Neuronal stem cell (in vitro differentiated cells): ENCODE measurements at places on chromosomes 2 and 18.

- no peak overlapping the region for H3K4me3 ChIP-seq
- no peak overlapping the region for H3K27ac ChIP-seq
- no peaks in the 10 kb centered on the region for H3K36me3 ChIP-seq
Measured at GRCh38 chr2:46574457-46575355, 95.3 kb downstream of the TMEM247 start.

- H3K4me1 ChIP-seq = no peaks in the 10 kb centered on the region
- H3K4me3 ChIP-seq = no peak overlapping the region
- DNase-seq = no peak
- no peaks in the 10 kb centered on the region for H3K36me3 ChIP-seq
- H3K27me3 ChIP-seq = no peaks in the 10 kb centered on the region
Measured at GRCh38 chr18:77177009-77177408, 44.4 kb upstream of the MBP start.

- H3K27me3 ChIP-seq = no peaks in the 10 kb centered on the region
- H3K4me1 ChIP-seq = no peaks in the 10 kb centered on the region
- no peak overlapping the region for H3K4me3 ChIP-seq
- DNase-seq = no peak
Measured at GRCh38 chr2:56739413-56739812, 555.6 kb downstream of the CCDC85A start.

GRCh38 chr18:7028625-7029024 is 89.0 kb downstream of the LAMA1 start:
- peaks cover 97% of the 10 kb centered on the region for H3K36me3 ChIP-seq
- no peak overlapping the region for H3K4me3 ChIP-seq
- no peaks in the 10 kb centered on the region for H3K27me3 ChIP-seq
- no peak overlapping the region for H3K27ac ChIP-seq
- DNase-seq = no peak

- no peak overlapping the region for H3K4me3 ChIP-seq
- H3K4me1 ChIP-seq = no peaks in the 10 kb centered on the region
- no peaks in the 10 kb centered on the region for H3K36me3 ChIP-seq
- no peaks in the 10 kb centered on the region for H3K27me3 ChIP-seq
Measured at GRCh38 chr2:200619279-200619678, 33.5 kb downstream of the AOX1 start.

GRCh38 chr2:217970206-217970605 is 32.6 kb downstream of the TNS1 start:
- H3K4me1 ChIP-seq = peaks cover 4% of the 10 kb centered on the region
- H3K36me3 ChIP-seq = no peaks in the 10 kb centered on the region
- DNase-seq = no peak

DNA sequence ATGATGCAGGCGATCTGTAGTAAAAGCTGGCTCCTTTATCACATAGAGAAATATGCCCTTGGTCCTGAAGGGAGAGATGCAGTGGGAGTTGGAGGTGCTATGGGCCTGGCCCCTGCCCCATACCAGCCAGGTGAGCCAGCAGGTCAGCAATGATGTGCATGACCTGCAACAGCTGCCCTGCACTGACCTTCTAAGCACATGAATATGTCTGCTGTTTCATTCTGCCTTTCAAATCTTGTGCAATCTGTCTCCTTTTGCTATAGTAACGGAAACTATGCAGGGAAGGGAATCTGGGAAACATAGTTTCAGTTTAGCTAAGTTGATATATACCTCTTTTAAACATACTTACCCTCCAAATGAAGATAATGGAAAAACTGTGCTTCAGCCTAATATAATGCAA is 235.2 kb downstream of the TDRD15 start:
- H3K4me1 ChIP-seq = peaks cover 4% of the 10 kb centered on the region
- peak overlapping the region; percentile 68 for H3K4me3 ChIP-seq
- DNase-seq = no peak
- H3K27me3 ChIP-seq = no peaks in the 10 kb centered on the region
- H3K36me3 ChIP-seq = no peaks in the 10 kb centered on the region

DNA sequence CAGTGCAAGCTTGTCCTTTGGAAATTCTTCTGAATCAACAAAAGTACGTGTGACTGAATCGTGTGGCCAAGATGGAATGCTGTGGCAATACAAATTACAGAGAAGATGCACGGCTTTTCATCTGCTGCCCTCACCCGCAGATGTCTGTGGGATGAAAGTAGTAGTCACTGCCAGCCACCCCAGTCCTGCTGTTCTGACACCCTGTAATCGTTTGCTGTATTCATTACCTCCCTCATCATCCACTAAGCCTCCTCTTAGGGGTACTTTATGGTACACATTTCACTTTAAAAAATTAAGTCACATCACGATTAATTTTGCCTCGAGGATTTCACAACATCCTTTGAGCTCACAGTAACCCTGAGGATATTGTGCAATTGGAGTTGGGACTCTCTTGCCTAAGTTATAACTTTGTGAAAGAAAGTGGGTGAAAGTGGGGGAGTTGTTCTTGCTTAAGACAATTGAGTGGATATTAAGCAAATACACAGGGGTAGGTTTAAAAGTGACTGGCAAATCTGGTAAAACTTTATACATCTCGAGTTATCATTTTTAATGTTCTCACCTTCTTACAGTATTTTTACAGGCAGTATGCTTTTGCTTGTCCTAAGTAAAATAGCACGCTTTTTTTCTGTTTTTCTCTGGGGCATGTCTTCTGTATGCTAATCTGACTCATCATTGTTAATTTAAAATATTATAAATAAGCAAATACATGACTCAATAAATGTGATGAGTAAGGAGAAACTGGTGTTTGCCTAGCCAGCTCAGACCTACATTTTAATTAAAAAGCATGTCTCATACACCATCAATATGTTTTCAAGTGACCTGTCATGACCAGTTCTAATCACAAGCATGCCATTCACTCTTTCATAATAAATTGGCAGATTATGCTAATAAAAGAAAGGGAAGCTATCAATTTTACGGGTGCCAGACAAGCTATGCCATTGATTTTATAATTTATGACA is 680.9 kb downstream of the IRS1 start:
- H3K36me3 ChIP-seq = no peaks in the 10 kb centered on the region
- no peak overlapping the region for H3K4me3 ChIP-seq
- no peaks in the 10 kb centered on the region for H3K27me3 ChIP-seq

DNA sequence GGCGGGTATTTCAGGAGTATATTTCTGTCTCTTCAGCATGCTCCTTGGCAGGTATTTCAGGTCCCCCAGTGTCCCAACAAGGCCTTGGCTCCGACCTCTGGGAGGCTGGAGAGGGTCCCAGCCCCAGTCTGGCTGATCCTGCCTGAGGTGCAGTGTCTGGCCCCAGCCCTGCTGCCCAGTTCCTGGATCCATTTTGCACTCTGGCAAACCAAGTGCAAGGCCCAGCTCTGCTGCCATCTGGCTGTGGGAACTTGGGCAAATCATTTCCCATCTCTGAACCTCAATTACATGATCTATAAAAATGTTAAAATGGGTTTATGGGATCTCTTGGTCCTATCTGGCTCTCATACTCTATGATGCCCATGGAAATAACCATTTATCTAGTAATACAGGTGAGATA is 63.6 kb downstream of the ZBTB7C start:
- DNase-seq = no peak
- H3K36me3 ChIP-seq = no peaks in the 10 kb centered on the region
- no peaks in the 10 kb centered on the region for H3K4me1 ChIP-seq

DNA sequence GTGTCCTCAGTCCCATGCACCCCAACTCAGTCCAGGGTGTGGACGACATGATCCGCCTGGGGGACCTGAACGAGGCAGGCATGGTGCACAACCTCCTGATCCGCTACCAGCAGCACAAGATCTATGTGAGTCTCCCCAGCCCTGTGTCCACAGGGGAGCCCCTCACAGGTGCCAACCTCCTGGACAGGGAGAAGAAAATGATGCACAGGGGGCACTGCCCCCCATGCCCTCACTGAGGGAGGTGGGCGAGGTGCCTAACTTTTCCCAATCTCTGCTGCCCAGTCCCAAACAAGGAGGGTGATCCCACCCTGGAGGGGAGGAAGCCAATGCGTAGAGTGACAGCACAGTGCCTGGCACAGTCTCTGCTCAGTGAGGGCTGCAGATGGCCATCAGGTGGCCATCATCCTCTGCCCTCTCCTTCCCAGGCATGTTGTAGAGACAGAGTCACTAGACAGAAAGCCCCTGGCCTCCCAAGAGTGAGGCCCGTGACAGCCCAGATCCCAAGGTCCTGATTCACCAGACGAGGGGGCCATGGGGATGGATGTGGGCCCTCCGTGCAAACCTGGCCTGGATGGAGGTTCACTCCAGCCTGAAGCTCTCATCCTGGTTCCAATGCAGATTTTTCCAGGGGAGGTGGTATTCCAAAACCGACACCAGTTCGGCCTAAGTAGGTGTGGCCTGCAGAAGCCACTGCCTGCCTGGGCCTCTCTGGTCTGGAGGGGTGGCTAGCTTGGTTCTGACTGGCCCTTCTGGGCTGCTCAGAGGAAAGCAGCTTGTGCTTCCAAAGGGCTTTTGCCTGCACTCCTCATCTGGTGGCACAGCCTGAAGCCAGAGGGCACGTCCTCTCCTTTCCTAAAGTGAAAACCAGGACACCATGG is 30.0 kb downstream of the MYO7B start:
- H3K4me1 ChIP-seq = peaks cover 1% of the 10 kb centered on the region
- no peaks in the 10 kb centered on the region for H3K36me3 ChIP-seq
- DNase-seq = no peak
- H3K4me3 ChIP-seq = no peak overlapping the region
- no peaks in the 10 kb centered on the region for H3K27me3 ChIP-seq

DNA sequence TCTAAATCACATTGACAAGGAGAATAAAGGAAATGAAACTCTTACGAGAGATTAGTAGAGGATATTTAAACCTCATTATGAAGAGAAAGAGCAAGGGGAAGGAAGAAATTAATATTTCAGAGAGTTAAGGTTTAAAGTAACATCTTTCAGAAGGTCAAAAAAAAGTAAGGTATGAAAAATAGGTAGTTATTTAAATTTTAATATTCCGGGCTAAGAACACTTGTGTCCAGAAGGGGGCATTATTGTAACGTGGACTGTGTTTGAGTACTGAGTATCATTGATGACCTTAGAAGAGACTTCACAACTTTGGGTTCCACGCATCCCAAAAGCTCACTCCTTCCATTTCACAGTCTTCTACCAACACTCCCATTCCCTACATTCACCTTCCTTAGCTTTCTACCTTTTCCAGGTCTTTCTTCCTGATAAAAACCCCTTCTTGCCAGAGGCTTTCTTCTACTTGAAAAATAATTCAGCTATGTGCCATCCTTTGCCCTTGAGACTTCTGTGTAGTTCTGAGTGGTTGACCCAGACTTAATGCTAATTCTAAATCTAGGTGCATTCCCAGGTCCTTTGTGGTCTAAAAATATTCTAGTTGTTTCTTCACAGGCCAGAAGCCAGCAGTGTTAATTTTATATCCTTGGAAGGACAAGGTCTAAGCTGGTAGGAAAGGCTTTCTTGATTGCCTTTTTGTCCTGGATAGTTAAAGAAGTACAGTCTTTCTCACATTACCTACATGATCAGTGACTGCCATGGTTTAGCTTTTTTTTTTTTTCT is 16.5 kb downstream of the DYNC1I2 start:
- H3K36me3 ChIP-seq = peaks cover 43% of the 10 kb centered on the region
- H3K4me1 ChIP-seq = no peaks in the 10 kb centered on the region

DNA sequence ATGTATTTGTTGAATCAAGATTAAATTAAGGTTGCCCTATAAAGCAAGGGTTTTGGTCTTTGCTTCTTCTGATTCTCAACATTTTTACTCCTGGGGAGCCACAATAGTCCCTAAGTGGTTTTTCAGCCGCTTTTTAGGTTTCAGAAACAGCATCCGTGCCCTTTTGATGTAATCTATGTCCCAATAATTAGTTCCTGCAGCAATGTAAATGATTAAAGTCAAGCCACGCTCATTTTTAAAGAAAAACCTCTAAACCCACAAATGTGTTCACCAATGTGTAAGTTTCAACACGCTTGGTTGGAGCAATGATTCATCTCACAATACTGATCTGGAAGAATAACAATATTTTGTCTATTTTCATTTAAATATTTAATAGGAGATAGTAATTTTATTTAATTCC is 5.6 kb downstream of the ARL4C start:
- no peak overlapping the region for H3K27ac ChIP-seq
- H3K36me3 ChIP-seq = peaks cover 4% of the 10 kb centered on the region
- H3K4me1 ChIP-seq = peaks cover 18% of the 10 kb centered on the region
- no peak overlapping the region for H3K4me3 ChIP-seq
- no peaks in the 10 kb centered on the region for H3K27me3 ChIP-seq
- DNase-seq = no peak
